ENCODE measurements at places on chromosomes 7 and 10.

DNA sequence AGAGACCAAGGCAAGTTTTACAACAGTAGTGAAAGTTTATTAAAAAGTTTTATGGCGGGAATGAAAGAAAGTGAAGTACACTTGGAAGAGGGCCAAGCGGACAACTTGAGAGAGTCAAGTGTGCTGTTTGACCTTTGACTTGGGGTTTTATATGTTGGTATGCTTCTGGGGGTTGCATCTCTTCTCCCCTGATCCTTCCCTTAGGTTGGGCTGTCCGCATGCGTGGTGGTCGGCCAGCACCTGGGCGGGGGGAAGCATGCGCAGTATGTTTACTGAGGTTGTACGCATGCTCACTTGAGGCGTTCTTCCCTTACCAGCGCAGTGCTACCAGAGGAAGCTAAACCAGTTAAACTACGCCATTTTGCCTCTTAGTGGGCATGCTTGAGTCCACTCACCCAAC, 31.9 kb downstream of the NUP42 start:
- DNase-seq, result no peak

GRCh38 chr10:70742537-70743429, 42.4 kb downstream of the TBATA start:
- peak; percentile 49 for DNase-seq

DNA sequence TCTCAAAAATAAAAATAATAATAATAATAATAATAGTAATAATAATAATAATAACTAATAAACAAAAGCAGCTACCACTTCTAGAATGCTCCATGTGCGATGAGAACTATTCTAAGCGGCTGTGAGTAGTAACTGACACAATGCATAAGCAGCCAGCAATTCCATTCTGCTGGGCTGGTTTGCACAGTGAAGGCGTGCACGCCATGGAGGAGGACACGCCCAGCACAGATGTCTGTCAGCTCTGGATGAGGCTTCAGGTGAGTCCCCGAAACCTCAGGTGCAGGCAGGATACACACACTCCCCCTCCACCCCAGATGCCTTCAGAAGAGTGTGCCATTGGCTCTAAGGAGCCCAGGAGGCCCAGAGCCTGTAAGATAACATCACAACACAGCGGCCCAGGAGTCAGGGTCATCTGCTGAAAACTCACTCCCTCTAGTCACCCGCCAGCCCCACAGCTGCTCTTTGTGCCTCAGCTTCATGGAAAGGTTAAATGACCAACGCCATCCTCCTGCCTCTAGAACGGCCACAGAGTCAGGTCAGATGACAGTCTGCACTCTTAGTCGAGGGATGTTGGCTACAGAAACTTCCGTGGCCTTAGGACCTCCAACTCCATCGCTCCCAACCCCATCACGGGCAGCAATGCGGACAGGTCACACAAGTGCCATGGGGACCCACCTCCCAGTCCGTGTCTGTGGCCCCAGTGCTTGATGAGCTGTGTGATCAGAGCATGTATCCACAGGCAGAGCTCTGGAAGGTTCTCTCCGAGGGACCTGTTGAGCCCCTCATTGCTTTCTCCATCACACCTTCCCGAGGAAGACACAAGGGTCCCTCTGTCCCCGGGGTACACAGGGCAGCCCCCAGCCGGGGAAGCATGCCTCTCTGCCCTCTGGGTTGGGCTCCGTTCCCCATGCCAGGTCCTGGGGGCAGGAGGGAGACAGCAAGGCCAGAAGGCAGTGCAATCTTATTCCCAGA, 103.9 kb downstream of the CTBP2 start:
- DNase-seq, result no peak

DNA sequence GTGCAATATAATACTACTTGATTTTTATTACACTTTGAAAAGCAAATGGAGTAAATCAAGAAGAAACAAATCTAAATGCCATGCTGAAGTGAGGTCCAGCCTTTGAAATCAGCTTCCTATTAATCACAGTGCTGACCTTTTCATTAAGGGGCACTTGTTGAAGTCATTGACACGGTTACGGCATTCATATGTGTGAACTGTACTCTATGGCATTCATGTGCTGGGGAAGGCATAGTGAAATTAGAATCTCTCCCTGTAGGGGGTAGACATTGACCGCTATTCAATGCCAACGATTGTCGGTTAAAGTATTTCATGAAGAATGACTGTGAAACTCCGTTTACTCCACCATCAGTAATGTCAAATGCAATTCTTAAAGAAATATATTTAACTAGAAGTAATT, 296.1 kb upstream of the SEMA3A start:
- DNase-seq, result no peak

DNA sequence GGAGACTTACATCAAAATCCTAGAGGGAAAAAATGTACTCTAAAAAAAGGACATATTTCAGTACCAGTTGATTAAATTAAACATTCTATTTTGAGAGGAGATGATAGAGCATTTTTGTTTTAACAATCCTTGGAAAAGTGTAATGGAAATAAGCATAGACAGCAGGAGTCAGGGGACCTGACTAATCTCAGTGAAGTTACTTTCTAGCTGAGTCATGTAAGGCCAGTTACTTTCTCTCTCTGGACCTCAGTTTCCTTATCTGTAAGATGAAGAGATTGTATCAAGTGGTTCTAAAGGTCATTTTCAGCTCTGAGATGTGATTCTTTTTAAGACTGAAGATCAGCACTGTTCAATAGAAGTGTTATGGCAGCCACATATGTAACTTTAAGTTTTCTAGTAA, 44.1 kb downstream of the VTI1A start:
- no peak for DNase-seq

GRCh38 chr7:157898802-157899505, 562.1 kb downstream of the DNAJB6 start:
- DNase-seq, result no peak

- DNase-seq, result no peak
These were observed 124.6 kb upstream of the ZNF479 start for GRCh38 chr7:57256637-57257375.

DNA sequence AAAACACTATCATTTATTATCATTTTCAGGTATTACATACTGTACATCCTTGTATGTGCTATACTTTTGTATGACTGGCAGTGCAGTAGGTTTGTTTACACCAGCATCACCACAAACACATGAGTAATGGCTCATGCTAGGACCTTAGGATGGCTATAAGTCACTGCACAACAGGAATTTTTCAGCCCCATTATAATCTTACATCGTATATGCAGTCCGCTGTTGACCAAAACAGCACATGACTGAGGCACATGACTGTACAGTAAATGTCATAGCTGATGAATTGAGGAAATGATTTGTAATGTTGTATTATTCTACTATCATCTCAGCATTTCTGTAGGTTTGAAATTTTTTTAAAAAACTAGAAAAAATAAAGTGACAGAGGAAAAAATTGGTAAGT, 38.6 kb downstream of the BPGM start:
- DNase-seq, result no peak

- DNase-seq, result peak; percentile 82
These were observed 6.9 kb upstream of the ORAI2 start for GRCh38 chr7:102426268-102427018.

- DNase-seq, result no peak
These were observed 60.3 kb upstream of the TAC1 start for GRCh38 chr7:97671571-97671970.

GRCh38 chr10:11539191-11539868, 72.1 kb downstream of the USP6NL start:
- peak; percentile 16 for DNase-seq

- DNase-seq, result peak; percentile 45
These were observed 112.8 kb upstream of the SFMBT2 start for GRCh38 chr10:7523656-7524055.

DNA sequence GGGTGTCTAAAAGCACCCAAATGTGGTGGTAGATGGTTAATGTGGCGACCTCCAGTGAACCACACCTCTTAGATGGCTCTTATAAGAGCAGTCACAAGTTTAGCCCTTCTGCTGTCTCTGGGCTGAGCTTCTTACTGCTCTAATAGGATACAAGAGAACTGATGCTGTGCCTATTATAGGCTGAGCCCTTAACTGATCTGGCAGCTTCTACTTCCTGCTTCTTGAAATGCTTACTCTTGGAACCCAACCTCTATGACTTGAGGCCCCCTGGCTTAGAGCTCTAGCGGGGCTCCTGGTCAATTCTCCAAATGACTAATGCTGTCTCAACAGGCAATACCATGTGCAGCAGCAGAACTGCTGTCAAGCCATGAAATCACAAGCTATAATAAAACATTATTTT, 35.0 kb upstream of the LSM8 start:
- DNase-seq, result no peak

- DNase-seq, result no peak
These were observed 21.8 kb downstream of the SGMS1 start for GRCh38 chr10:50601974-50602373.

DNA sequence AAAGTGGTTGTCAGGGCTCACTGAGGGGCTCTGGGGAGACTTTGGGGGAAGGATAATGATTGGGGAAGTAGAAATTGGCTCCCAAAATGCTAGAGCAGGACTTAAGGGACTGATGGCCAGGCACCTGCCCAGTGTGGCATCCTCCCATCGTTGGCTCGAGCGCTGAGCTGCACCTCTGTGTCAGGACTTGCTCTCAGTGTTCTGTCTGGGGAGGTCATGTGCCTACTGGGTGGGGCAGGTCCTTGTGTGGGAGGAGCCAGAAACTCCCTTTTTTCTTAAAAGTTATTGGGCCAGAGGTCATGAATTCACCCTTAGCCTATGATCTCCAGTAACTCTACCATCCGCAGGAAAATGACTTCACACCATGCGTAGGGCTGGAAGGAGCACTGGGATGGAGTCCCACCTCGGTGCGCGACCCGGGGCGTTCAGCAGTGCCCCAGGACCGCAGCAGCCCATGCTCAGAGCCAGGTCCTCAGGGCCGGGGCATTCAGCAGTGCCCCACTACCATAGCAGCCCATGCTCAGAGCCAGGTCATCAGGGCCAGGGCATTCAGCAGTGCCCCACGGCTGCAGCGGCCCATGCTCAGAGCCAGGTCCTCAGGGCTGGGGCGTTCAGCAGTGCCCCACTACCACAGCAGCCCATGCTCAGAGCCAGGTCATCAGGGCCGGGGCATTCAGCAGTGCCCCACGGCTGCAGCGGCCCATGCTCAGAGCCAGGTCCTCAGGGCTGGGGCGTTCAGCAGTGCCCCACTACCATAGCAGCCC, 221.9 kb downstream of the EBF3 start:
- DNase-seq, result no peak

DNA sequence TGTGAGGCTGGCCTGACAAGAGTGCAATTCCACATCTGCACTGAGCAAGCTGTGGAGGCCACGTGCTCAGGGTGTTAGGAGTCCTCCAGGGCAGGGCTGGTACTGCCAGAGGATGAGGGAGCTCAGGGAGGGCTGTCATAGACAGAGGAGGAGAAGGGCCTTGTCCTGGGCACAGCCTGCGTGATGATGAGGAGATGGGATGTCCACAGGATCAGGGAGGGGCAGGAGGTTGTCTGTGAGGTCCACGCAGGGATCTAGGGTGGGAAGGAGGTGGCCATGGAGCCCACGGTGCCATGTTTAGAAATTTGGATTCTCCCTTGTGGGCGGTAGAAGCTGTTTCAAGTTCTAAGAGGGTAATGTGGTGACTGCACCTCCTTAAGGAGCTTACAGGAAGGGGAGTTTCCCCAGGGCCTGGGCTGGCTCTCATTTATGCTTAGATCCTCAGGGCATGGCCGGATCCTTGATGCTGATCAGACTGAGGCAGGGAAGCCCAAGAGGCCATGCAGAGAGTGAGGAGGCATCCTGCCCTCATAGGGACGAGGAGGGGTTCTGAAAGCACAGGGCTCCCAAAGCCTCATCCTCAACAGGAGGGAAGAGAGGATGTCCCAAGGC, 30.3 kb downstream of the CHAT start:
- no peak for DNase-seq

DNA sequence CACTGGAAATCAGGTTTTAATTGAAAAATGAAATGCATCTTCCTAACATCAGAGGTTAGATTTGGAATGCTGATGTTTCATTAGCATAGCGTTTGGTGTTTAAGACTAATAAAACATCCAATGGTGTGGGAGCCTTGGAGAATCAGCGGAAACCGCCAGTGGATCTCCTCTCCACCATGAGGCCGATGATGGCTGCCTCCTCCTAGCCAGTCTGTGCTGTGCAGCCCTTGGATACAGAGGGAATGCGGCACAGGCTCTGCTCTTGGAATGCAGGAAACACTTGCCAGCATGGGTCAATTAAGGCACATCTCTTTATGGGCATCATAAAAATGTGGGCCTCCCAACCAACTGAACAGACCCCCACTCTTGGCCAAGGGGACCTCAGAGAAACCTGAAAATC, 259.9 kb downstream of the GLRX3 start:
- no peak for DNase-seq

- peak; percentile 82 for DNase-seq
These were observed 161.6 kb upstream of the PRSS1 start for GRCh38 chr7:142587578-142588191.

- DNase-seq, result no peak
These were observed 244.5 kb upstream of the PTER start for GRCh38 chr10:16192337-16192736.

DNA sequence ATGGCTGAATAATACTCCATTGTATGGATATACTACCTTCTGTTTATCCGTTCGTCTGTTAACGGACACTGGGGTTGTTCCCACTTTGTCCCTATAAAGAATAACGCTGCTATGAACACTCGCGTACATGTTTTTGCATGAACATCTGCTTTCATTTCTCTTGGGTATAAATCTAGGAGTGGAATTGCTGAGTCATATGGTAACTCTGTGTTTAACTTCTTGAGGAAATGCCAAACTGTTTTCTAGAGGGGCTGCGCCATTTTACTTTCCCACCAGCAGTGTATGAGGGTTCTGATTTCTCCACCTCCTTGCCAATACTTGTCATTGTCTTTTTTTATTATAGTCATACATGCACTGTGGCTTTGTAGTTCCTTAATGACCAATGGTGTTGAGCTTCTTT, 20.6 kb upstream of the RASSF4 start:
- no peak for DNase-seq

DNA sequence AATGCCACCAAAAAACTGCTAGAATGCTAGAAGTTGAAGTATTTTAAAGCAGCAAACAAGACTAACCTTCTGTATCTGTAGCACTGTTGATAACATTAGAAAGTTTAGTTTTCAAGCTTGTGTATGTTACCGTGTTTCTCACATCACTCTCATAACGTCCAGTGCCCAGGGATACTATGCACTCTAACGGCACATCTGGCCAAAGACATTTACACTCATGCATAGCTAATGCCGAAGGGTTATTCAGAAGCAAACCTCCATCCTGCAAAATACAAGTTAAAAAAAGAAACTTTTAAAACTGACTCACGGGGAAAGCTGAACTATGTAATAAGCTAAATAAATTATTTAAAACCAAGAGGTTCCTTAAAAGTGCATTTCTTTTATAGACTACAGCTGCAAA, 22.9 kb upstream of the NRCAM start:
- DNase-seq, result no peak

- DNase-seq, result no peak
These were observed 39.2 kb downstream of the GNAT3 start for GRCh38 chr7:80472491-80473200.

- no peak for DNase-seq
These were observed 8.7 kb downstream of the PDLIM1 start for GRCh38 chr10:95282107-95282506.
